ENCODE measurements at places on chromosomes 16 and 17.

DNA sequence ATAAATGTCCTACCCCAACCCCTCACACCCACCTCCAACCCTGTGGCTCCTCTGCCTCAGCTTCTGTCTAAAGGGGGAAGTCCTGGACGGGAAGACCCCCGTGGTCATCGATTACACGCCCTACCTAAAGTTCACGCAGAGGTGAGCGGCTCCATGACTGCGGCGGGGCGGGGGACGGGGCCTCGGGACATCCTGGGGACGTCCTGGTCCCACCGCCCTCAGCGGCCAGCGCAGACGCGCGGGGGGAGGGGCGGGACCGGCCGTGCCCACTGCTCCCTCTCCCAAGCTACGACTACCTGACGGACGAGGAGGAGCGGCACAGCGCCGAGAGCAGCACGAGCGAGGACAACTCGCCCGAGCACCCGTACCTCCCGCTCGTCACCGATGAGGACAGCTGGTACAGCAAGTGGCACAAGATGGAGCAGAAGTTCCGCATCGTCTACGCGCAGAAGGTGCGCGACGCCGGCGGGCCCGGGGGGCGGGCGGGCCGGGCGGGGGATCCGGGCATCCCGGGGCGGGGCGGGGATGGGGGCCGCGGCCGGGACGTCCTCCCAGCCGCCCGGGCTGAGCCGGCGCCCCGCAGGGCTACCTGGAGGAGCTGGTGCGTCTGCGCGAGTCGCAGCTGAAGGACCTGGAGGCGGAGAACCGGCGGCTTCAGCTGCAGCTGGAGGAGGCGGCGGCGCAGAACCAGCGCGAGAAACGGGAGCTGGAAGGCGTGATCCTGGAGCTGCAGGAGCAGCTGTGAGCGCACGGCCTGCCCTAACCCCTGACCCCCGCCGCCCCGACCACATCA lies 6.7 kb downstream of the RUNDC3A start:
- no peak for DNase-seq

- DNase-seq: no peak
Measured at GRCh38 chr16:22386976-22387375, 12.6 kb upstream of the CDR2 start.

- DNase-seq: no peak
Measured at GRCh38 chr17:73731733-73732132, 87.5 kb upstream of the SDK2 start.

DNA sequence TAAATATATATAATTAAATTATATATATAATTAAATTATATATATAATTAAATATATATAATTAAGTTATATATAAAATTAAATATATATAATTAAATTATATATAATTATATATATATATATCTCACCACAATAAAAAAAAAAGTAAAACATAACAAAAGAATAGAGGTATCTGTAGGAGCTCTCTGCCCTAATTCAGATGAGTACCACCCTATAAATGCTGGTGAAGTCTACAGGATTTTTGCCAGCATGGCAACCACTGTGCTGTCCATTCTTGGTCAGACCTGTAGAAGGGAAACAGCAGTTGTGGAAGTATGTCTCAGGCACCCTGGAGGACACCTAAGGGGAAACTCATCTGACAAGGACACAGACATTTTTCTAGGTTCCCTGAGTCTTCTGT lies 259.7 kb downstream of the PRKCA start:
- no peak for DNase-seq

GRCh38 chr16:13571036-13571435 lies 348.9 kb upstream of the ERCC4 start:
- DNase-seq: no peak

DNA sequence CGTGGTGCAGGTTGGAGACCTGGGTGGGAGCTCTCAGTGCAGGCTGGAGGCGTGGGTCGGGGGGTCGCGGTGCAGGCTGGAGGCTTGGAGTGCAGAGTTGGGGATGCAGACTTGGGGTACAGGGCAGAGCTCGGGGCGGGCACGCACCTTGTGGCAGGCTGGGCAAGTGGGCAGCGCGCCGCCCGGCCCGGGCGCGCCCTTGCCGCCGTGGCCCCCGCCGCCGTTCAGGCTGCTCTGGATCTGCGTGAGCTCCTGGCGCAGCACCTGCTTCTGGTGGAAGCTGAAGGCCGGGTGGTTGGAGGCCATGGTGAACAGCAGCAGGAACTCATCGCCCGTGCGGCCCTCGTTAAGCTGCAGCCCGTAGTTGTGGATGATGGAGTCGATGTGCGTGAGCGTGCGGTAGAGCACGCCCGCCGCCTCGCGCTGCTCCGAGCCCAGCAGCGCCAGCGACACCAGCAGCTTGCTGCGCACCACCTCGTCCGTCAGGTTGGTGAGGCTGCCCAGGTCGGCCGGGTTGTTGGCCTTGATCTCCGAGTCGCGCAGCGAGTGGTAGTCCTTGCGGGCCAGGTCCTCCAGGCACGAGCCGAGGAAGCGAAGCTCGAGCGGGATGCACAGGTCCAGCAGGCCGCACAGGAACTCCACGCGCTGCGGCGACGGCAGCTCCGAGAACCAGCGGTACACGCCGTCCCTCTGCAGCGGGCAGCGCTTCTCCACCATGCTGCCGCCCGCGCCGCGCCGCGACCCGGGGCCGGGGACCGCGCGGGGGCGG lies 1.1 kb downstream of the ZCCHC14 start:
- DNase-seq: no peak

DNA sequence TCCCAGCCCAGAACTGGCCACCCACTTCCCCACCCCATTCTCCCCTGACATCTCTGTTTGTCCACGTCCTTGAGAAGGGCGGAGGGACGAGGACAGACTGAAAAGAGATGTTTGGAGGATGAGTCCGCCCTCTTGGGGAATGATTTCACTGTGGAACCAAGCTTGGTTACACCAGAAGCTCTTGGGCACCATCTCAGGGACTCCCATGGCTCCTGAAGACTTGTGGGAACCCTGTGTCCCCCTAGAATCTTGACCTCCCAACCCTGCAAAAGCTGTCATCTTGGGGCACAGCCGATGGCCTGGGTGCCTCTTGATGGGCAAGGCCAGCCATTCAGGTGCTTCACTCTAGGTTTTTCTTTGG lies 25.9 kb upstream of the LITAF start:
- DNase-seq: no peak

DNA sequence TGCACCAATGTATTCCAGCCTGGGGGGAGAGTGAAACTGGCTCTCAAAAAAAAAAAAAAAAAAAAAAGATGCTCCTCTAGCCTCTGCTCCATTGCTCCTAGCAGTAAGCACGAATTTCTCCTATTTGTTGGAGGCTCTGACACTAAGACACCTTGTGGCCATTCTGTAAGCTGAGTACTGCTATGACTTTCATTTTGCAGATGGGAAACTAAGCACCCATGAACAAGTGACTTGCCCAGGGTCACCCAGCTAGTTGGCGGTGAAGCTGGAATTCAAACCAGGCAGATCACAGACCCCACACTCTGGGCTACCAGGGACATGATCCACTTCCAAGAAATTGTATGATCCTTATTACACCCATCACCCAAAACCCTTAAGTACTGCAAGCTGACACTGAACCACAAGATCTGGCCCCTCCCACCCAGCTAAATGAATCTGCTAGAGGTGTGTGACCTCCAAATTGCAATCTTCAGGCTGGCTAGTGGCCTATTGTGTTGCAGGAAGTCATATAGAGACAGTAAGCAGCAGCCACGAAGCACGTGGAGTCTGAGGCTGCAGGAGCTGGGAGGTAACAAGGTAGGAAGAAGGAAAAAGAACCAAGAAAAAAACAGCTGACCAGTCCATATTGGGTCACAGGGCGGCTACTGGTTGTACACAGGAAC lies 209.4 kb downstream of the XYLT1 start:
- DNase-seq: no peak

DNA sequence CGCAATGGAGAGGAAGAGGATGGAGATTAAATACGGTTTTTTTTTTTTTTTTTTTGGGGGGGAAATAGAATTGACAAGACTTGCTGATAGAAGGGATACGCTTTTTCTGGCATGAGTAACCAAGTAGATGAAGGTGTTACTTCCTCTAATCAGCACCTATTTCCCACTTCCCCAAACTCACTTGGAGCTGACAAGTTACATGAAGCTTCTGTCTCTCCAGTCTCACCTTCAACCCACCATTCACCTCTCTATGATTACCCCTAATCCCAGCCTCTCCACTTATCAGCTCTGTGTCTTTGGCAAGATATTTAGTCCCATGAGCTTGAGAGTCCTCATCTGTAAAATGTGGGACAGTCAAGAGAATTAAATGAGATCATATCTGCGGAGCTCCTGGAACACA lies 185.9 kb upstream of the HS3ST3A1 start:
- DNase-seq: no peak

DNA sequence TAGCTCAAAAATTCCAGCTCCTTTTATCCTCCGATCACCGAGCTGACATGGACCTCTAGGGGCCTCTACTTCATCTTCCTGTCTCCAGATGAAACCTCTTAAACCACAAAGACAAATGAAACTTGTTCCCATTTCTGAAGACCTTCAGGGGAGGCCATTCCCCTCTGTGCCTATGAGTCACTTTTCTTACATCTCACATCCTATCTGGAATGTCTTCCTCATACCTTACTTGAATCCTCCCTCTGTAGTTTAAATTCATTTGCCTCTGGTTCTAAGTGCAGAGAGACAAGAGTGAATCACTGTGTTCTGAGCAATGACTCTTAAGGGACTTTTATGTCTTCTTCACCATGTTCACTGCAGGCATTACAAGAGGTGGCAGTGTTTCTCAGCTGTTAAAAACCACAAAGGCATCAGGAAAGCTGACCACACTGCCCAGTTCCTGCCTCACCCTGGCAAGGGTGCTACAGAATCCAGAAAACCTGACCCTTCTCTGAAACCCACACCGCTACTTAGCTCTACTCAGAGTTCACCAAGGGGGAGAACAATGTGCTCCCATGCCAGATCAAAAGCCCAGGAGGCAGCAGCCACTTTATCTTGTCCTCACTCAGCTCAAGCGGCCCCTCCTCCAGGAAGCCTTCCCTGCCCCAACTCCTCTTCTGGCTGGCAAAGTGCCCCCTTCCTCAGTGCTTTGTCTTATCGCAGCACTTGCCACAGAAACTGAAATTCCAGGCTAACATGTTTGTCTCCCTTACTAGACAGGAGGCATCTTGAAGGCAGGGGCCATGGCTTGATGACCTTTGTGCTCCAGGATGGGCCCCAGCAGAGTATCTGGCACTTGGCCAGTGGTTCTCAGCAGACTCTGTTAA lies 6.4 kb downstream of the CUEDC1 start:
- DNase-seq: no peak

All from activated gamma-delta T cell (primary cell).